ACHN (cell line): ENCODE measurements at places on chromosomes 12 and 14.

DNA sequence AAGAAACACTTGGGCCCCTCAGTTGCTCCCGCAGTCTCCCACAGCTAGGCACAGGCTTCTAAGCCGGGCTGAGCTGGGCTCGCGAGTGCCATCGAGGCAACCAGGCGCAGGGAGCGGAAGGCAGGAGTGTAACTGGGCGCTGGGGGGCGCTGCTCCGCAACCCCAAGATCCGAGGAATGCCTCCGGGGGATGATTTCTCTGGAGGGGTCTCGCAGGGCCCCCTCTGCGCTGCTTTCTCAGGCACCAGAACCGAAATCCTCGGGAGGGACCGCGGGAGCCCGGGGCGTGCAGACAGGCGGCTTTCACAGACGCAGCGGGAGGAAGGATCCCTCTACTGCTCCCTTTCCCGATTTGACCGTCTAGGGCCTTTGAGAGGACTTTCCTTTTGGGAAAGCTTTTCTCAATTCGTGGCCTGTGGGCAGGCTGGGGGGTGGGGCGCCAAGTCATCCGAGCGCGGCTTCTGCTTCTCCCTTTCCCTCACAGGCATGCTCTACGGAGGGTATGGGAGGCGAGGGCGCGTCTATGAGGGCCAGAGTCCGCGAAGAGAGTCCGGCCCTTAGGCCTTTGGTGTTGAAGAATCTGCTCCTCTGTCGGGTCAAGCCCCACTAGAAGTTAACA lies 4.3 kb upstream of the NKX2-1 start:
- DNase-seq, result no peak

DNA sequence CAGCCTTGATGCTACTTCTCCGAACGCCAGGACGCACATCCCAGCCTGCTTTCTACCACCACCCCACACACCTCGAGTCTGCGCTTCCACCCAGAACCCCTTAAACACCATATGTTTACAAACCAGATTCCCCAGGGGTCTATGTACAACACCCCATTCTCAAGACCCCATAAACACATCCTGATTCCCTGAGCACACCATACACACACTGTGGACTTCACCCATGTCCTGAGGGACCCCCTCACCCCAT lies 733 bp downstream of the TTC7B start:
- DNase-seq, result no peak

- DNase-seq, result no peak
These were observed 65.6 kb downstream of the FBXL14 start for GRCh38 chr12:1528791-1529190.

- peak; percentile 81 for DNase-seq
These were observed 1.2 kb upstream of the WSB2 start for GRCh38 chr12:118061873-118062843.

DNA sequence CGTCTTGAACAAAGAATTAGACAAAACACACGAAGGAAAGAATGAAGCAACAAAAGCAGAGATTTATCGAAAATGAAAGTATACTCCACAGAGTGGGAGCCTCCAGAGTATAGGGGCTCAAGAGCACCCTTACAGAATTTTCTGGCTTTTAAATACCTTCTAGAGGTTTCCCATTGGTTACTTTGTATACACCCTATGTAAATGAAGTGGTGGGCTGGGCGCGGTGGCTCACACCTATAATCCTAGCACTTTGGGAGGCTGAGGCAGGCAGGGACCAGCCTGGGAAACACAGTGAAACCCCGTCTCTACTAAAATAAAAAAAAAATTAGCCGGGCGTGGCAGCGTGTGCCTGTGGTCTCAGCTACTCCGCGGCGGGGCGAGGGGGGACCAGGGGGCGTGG lies 13.1 kb upstream of the DNM1L start:
- peak; percentile 40 for DNase-seq

DNA sequence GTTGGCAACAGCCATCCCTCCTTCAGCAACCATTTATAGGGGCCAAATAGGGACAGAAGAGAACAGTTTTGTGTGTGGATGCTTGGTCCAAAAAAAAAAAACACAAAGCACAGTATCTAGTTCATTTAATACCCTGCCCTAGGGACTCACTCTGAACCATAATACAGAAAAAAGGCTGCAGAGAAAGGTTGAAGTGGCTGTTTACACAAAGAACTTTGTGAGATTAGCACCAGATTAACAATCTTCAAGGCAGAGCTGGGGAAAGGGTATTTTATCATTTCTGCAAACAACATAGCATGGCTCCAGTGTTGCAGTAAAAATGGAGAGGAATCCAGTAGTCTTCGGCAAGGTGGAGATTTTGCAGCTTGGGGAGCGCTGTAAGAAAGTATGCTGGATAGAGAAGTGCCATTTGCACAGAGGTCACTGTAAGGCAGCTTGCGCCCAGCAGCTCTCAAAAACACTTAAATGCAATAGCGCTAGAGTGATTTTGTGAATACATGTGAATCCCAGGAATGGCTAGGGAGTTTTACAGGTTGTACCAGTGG lies 124.2 kb upstream of the PLEKHA5 start:
- DNase-seq, result no peak

- peak; percentile 17 for DNase-seq
These were observed 771 bp downstream of the DAAM1 start for GRCh38 chr14:59189091-59189785.

DNA sequence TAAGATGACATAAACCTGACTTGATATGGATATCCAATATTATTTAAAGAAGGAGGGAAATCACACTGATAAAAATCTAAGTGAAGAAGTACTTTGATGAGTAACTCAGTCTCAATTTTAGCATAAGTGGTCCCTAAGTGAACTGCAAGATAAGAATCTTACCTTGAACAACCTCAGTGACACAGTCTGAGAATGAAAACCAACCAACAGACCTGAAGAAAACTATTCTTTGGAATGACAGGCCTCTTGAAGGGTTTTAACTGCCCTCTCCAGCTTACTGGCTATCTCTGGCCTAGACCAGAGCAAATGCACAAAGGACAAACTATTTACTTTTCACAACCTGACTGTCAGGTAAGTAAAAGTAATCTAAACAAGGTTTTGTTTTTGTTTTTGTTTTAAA lies 44.7 kb downstream of the CPM start:
- no peak for DNase-seq

GRCh38 chr14:102644523-102644922 lies 52.1 kb downstream of the RCOR1 start:
- DNase-seq, result no peak

DNA sequence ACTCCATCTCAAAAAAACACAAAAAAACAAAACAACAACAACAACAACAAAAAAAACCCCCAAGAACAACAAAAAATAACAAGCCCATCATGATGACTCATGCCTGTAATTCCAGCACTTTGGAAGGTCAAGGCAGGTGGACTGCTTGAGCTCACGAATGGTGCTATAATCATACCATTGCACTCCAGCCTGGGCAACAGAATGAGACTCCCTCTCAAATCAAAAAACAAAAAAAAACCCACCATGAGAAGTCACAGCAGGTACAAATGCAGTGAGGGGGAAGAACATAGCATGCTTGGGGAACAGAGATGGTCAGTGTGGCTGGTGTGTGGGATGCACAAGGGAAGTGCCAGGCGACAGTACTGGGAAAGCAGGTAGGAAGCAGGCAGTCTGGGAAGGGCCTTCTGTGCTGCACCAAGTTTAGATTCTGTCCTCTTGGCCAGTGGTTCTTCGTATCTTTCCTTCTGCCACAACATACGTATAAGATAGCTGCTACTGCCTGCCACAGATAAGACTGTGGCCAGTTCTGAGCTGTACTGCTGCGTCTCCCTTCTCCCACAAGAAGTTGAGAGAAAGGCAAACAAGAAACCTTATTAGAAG lies 28.0 kb downstream of the ATG14 start:
- DNase-seq, result no peak

- no peak for DNase-seq
These were observed 208.4 kb downstream of the ADGRD1 start for GRCh38 chr12:131162113-131162512.

DNA sequence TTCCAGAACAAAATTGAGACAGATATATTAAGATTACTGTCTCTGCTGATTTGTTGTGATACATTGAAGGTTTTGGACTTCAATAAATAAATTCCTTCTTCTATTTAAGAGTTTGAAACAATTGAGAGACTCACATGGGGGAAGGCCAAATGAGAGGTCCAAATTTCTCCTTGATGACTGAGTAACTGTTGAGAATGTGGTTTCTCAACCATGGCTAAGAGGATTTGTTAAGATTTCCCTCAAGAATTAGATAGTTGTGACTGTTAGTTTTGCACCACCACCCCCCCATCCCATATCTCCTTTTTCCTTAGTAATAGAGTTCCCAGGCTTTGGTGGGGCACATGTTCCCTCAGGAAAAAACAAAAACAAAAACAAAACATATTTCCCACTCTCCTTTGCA lies 47.7 kb upstream of the IGF1 start:
- no peak for DNase-seq

- no peak for DNase-seq
These were observed 141.9 kb upstream of the C14orf180 start for GRCh38 chr14:104437703-104438102.

GRCh38 chr12:26287671-26288381 lies 92.5 kb downstream of the SSPN start:
- no peak for DNase-seq

GRCh38 chr12:65189028-65189718 lies 19.8 kb downstream of the LEMD3 start:
- no peak for DNase-seq

DNA sequence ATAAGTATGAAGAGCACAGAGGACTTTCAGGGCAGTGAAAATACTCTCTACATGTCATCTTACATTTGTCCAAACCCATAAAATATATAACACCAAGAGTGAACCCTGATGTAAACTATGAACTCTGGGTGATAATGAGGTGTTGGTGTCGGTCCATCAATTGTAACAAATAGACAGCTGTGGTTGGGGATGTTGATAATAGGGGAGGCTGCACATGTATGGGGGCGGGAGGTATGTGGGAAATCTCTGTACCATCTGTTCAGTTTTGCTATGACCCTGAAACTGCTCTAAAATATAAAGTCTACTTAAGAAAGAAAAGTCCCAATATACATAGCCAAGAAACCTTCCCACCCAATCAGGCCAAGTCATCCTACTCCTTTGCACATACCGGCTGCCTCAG lies 88.5 kb downstream of the GPR135 start:
- no peak for DNase-seq

DNA sequence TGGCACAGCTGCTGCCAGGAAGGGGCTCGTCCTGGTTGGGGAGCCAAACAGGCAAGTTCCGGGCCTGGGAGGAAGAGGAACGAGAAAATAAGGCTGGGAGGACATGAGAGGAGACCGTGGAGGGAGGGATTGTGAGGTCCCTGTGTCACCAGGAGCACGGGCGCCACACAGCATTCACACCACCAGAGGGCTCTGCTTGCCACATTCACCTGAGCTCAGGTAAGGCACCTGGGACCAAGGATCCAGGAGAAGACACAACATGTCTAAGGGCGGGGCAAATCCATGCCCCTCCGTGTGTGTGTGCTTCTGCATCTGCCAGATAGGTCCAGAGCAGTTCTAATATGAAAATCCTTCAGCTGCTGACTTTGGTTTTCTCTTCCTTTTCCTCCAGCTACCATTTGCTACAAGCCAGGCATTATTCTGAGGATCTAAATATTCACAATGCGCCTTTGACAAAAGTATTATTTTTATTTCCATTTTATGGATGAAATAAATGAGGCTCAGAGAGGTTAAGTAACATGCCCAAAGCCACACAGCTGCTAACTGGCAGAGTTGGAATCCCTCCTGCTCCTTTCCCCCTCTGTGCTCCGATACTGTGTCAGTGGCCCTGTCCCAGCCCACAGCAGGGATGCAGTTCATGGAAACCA lies 14.6 kb downstream of the RAPGEF3 start:
- DNase-seq, result no peak

- no peak for DNase-seq
These were observed at the start of gene AQP6 for GRCh38 chr12:49972641-49973360. AQP6 (plus strand) TSS chr12:49972947; CDS start chr12:49973174, 227 bp downstream.

- peak; percentile 73 for DNase-seq
These were observed 570 bp upstream of the MRPS35 start for GRCh38 chr12:27709932-27710591.

- no peak for DNase-seq
These were observed 73.4 kb downstream of the SLC38A4 start for GRCh38 chr12:46752396-46752795.

DNA sequence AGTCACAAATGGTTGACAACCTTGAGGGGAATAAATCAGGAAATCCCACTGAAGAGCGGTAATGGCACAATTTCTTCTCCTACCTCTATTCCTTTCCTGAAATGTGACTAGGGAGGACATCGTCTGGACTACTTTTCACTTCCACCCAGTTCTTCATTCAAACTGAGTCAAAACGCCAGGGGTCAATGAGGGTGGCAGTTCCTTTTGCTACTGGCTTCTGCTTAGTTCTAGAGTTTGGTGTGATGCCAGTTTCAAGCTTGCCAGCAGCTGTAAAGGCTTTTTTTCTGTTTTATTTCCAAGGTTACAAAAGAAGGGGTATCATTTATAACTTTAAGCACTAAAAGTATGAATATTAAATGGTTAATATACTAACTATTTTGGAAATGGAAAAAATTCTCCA lies 286.5 kb downstream of the SOX5 start:
- DNase-seq, result no peak

DNA sequence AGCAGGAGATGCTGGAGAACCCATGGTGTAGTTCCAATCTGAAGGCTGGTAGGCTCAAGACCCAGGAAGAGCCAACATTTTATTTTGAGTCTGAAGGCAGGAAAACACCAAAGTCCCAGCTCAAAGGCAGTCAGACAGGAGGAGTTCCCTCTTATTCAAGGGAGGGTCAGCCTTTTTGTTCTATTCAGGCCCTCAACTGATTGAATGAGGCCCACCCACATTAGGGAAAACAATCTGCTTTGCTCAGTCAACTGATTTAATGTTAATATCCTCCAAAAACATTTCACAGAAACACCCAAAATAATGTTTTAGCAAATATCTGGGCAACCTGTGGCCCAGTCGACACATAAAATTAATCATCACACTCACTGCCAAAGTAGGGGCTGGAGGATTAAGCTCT lies 130.8 kb downstream of the LMNTD1 start:
- no peak for DNase-seq

DNA sequence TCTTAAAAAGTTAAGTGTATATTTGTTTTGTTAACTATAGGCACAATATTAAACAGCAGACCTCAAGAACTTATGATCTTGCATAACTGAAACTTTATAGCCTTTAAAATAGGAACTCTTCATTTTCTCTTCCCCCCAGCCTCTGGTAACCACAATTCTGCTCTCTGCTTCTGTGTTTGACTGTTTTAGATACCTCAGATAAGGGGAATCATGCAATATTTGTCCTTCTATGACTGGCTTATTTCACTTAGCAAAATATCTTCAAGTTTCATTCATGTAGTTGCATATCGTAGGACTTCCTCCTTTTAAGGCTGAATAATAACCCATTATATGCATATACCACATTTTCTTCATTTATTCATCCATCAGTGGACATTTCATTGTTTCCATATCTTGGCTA lies 131.3 kb downstream of the PTPRO start:
- no peak for DNase-seq

DNA sequence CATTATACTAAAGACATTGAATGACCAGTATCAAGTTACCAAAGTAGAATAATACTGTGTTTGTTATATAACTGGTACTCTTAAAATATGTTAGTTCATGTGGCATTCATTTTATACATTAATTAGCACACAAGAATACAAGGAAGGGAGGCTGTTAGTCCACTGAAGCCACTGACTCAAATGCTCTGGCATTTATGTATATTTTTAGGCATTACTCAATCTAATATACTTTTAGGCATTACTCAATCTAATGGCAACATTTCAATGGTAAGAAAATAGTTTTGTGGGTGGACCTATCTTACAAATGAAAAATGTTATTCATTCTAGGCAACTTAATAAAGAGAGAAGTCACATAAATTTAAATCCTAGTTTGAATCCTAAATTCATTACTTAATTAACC lies 874.4 kb upstream of the USP15 start:
- DNase-seq, result no peak

GRCh38 chr12:131893605-131894312 lies 663 bp upstream of the ULK1 start:
- DNase-seq, result no peak
